Kidney epithelial cell (primary cell): ENCODE measurements at places on chromosomes 5 and 9.

DNA sequence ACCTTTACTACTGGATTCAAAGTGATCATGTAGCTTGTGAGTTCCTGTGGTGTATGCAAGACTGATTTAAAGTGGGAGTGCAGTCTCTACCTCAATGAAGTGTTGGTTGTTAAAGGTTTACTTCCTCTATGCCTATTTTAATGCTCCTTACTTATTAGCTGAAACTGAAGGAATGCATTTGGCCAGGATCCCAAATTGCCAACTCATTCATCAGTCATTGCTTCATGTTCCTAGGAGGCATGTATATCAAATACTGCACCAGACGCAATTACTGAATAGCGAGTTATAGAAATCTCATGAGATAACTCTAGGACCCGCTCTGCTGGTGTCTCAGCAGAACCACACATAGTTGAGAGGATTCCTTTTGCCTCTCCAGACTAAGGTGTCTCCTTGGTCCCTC is 143.0 kb upstream of the RPS23 start:
- DNase-seq = peak; percentile 83

GRCh38 chr5:32303755-32304120 is 9.0 kb downstream of the MTMR12 start:
- DNase-seq = no peak

DNA sequence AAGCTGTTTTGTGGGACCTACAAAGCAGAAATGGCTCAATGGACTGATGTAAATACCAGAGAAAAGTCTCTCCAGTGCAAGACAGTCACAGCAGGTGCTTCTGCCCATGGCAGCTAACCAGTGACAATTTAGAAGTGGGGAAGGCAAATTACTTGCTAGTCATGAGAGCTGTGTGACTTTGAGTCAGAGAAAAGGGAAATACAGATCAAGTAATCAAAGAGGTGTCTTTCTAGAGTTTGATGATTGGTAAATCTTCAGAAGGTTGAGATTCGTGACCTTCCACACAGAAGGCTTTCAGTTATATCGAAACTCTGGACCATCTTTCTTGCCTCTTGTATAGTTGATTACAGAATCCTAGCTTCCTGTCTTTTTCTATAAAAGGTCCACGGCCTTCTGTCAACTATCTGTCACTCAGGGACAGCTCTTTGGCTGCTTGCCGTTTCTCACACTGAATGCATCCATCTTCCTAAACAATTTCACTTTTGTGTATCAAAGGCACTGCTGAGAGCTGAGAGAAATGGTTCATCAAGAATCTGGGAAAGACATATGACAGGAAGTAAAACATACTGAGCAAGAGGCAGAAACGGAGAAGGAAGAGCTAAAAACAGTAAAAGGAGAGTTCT is 993.9 kb upstream of the ACO1 start:
- no peak for DNase-seq

DNA sequence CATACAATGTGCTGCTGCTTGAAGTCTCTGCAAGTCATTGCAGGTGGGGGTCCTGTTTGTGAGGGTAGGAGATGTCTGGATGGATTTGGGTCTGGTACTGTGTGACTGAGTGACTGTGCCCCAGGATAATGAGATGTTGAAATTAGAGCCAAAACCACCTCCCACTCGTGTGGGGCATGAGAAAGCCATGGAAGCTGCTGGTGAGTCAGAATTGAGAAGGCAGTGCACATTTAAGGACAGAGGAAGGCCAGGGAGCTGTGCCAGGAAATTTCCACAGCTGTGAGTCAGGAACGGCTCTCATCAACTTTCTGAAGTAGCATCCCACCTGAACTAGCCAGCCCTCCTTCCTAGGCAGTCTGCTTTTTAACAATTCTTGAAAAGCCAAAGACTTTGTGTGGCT is 229.8 kb downstream of the DRD1 start:
- DNase-seq = peak; percentile 83

DNA sequence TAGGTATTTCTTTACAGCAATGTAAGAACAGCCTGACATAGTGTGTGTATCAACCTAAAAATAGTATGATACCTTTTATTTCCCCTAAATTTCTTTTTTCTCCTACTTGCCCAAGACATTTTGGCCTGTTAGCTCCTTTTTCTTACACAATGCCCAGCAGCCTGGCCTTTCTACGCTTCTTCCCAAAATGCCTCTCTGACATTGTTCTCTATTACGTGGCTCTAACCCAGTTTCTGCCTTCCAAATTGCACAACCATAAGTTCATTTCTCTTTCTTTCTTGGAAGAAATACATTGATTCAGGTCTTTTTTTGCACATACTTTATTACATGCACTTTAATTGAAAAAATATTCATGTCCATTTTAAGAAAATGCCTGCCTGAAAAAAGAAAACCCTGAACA is 408.2 kb downstream of the PRR16 start:
- no peak for DNase-seq

DNA sequence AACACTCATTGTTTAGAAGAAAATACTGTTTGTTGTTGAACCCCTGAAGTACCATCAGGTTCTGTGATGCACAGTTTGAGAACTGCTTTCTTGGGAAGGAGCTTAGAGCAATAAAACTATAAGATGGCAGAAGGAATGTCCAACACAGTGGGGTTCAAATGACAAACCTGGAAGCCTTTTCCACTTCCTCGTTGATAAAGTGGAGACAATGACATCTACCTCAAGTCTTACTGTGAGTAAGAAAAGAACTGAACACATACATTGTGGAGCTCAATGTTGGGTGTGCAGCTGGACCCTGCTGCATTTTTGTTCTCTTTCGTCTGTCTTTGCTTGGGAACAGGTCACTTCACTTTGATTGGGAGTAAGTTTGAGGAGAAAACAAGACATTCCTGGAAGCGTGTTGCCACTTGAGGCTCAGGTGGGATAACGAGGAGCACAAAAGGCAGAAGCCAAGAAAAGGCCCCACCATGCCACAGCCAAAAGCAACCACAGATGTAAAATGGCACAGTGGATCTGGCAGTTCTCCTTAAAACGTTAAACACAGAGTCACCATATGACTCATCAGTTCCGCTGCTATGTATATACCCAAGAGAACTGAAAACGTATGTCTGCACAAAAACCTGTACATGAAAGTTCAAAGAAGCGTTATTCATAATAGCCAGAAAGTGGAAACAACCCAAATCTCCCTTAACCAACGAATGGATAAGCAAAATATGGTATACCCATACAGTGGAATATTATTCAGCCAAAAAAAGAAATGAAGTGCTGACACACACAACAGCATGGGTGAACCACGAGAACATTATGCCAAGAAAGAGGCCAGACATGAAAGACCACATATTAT is 42.9 kb upstream of the SUB1 start:
- DNase-seq = no peak

GRCh38 chr9:108158236-108158995 is 668.8 kb upstream of the KLF4 start:
- DNase-seq = no peak

- no peak for DNase-seq
Measured at GRCh38 chr9:132681561-132681960, 11.3 kb downstream of the GTF3C4 start.
